ENCODE measurements at places on chromosomes 16 and 17.

DNA sequence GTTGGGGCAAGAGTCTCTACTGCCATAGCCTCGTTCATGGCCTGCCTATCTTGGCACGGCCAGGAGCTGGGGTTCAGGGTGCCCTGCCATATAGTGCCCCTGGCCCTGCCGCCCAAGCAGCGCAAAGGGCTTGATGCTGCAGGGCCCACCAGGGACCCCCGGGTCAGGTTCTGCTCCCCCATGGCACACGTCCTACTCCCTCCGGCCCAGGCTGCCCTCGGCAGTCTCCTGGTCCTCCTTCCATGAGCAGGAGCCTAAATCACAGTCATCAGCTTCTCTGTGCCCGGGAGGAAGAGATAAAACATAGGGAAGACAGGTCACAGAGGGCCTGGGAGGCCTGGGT, 55.9 kb upstream of the MTSS2 start:
- no peak for DNase-seq

DNA sequence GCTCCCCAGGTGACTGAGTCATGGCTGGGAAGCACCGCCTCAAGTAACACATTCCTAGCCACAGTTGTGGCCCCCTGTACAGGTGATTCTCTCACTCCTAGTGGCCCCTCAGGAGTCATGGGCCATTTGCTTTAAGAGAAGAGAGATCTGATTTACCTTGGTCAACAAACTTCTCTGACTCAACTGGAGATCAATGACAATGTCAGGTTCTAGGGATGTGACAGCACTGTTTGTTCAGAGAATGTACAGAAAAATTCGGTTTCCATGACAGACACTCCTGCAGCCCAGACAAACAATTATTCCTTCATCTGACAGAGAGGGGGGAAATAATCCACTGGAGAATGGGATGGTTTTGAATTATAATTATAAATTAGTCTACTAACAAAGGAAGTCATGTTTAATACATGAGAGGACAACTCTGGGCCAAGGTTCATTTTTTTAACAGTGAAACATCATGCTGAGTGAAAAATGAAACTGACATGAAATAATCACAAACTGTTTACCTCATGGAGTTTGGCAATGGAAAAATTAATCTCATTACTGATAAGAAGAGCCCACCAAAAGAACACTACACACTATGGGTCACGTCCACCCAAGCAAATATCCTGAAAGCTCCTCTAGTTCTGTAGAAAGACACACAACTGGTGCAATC, 9.7 kb downstream of the ERN1 start:
- no peak for DNase-seq

GRCh38 chr16:71557954-71558582, 18.8 kb downstream of the TAT start:
- DNase-seq: no peak

GRCh38 chr16:84947996-84948850, 63.1 kb downstream of the ZDHHC7 start:
- DNase-seq: no peak

GRCh38 chr16:23521037-23521743, 10.9 kb upstream of the GGA2 start:
- DNase-seq: no peak

DNA sequence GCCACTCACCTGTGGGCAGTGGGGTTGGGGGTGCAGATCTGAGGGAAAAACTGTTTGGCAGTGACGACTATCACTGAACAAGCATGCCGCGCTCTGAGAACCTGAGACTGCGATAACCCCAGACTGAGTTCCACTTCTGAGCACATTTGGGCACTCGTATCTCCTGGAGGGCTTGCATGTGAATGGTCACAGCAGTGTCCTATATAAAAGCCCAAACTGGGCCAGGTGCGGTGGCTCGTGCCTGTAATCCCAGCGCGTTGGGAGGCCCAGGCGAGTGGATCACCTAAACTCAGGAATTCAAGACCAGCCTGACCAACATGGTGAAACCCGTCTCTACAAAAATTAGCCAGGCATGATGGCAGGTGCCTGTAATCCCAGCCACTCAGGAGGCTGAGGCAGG, 18.7 kb downstream of the ATP2C2 start:
- no peak for DNase-seq

DNA sequence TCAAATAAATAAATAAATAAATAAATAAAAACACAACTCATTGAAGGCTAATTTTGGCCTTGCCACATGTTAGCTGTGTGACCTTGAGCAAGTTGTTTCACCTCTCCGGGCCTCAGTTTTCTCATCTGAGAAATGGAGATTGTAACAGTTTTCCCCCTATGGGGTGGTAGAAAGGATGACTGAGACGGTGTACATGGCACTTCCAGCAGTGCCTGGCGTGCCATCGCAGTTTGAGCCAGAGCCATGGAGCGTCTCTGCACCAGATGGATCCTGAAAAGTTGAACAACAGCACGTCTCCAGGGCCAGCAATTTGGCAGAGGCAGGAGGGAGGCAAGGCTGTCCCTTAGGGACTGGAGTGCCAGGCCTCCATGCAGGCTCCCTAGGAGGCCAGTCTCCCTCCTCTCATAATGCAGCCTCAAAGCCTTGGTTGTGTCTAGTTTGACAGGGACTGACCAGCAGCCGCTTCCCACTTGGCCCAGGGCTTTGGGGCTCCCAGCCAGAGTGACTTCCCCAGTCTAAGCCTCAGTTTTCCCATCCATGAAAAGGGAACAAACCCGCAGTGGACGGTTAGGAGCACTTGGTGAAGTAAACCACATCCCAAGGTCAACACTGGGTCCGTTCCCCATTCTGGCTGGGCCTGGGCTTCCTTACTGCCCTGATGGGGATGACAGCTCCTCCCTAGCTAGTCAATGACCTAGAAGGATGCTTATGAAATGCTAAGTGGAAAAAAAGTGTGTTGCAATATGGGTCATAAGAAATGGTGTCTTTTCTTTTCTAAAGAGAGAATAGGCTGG, 19.3 kb downstream of the SOCS1 start:
- DNase-seq: no peak

- DNase-seq: no peak
These were observed 26.2 kb upstream of the ZNF652 start for GRCh38 chr17:49388290-49388640.

DNA sequence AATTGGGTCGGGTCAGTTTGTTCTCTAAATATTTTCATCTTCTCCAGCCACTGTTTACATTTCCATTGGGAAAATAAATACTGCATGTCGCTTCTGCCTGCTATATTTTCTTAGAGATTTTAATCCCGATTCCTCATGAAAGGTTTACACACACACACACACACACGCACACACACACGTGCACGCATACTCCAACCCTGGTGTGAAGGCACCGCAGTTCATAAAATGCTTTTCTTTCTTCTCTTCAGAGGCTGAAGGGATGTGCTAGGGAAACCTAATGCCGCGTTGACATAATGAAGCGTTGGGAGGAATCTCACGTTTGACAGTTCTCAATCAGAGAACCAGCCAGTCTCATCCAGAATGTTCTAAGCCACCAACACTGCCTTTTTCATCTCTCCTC, 222.9 kb upstream of the IRX3 start:
- DNase-seq: no peak

DNA sequence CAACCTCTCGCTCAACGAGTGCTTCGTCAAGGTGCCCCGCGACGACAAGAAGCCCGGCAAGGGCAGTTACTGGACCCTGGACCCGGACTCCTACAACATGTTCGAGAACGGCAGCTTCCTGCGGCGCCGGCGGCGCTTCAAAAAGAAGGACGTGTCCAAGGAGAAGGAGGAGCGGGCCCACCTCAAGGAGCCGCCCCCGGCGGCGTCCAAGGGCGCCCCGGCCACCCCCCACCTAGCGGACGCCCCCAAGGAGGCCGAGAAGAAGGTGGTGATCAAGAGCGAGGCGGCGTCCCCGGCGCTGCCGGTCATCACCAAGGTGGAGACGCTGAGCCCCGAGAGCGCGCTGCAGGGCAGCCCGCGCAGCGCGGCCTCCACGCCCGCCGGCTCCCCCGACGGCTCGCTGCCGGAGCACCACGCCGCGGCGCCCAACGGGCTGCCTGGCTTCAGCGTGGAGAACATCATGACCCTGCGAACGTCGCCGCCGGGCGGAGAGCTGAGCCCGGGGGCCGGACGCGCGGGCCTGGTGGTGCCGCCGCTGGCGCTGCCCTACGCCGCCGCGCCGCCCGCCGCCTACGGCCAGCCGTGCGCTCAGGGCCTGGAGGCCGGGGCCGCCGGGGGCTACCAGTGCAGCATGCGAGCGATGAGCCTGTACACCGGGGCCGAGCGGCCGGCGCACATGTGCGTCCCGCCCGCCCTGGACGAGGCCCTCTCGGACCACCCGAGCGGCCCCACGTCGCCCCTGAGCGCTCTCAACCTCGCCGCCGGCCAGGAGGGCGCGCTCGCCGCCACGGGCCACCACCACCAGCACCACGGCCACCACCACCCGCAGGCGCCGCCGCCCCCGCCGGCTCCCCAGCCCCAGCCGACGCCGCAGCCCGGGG, 1.3 kb downstream of the FOXC2 start:
- DNase-seq: no peak

DNA sequence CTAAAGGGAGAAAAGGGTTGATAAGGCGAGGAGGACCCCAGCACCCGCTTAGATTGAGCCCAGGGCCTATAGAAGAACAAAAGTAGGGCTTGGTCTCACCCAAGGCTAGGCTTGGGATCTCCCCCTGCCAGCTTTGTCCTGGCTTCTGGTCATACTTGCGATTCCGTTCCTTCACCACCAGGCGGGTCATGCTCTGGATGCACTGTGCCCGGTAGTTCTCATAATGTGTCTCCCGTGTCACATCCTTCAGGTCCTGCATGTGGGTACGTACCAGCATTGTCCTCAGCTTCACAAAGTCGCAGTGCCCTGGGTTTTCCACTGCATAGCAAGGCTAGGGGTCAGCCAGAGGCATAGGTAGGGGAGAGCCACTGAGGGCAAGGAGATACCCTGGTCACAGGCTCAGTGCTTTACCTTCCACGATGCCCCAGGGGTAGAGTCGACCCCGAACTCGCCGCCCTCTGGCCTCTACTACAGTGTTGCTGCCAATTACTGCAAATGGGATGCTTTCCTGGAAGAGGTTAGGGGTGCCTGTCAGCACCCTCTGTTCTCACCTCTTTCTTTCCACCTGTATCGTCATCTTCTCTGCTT, 6.5 kb upstream of the MTMR4 start:
- no peak for DNase-seq

DNA sequence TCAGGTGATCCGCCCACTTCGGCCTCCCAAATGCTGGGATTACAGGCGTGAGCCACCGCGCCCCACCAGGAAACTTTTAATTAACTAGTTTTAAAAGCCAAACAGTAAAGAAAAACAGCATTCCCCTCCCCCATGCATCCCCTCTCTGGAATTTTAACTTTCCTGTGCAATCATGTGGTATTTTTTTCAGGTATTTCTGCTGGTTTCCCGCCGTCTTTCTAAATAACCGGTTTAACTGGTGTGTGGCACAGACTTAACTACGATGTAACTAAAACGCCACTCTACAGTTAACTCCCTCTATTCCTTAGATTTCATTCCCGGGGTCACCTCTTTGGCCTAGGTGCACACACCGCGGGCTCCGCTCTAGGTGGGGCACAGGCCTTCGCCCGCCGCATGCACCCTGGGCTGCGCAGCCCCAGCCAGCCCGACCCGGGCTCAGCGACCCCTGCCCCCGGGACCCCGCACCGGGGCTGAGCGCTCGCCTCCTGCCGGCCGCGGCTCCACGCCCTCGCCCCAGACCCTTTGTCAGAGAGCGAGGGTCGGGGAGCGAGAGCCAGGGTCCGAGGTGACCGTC, 15.1 kb upstream of the UTP6 start:
- no peak for DNase-seq

- no peak for DNase-seq
These were observed 2.6 kb downstream of the BAIAP3 start for GRCh38 chr16:1335996-1336395.

DNA sequence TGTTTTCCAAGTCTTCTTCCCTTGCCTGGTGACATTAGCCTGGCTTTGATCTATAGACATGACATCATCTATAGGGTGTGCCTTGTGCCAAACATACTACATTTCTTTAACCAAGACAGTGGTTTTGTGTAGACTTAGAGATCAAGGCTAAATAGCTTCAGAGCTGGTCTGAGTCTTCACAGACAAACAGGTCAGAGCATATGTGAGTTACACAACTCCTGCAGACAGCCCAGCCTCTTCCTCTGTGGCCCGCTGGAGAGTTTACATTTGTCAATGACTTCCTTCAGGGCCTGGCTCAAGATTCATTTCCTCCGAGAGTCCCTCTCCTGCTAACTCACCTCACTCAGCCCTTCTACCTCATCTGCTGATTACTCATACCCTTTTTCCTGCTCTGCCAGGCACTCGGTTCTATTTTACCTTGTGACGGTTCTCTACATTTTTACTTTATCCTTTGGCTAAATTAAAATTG, 73.1 kb upstream of the TANC2 start:
- peak; percentile 1 for DNase-seq

DNA sequence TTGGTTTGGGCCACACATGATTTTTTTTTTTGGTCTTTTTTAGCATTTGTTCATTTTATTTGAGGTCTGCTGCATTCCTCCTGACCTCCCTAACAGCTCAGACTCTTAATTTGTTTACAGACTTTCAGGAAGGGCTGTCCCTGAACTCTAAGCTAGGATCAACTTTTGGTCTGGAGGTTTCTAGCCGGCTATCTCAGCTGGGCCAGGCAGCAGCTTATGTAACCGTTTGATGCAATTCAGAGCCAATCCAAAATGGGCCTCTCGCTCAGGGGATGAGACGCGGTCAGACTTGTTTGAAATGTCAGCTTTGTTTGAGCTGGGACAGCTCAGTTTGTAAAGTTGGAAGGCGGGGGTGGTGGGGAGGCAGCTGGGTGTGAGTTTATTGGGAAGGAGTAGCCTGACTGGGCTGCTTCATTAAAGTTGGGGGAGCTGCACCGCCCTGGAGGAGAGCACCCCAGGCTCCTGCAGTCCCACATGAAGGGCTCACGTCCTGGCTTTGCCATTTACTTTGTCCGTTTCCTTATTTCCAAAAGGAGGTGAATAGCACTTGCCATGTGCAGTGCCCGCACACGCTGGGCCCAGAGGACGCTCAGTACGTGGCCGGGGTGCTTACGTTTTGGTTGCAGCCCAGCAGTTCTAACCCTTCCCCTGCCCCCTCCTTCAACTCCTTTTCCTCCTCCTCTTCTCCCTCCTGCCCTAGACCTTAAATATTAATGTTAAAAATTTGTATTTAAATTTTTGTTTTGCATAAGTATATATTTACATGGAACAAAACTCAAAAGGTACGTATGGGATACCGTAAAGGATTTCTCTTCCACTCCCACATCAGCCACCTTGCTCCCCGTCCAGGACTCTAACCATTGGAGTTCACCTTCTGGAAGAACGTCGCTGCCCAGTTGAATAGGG, 121.2 kb downstream of the SNX29 start:
- no peak for DNase-seq

- DNase-seq: no peak
These were observed 78.5 kb upstream of the ELAC2 start for GRCh38 chr17:13096291-13096690.

- DNase-seq: no peak
These were observed 20.2 kb downstream of the CCDC42 start for GRCh38 chr17:8724451-8724850.

GRCh38 chr16:55513616-55514015, 4.7 kb downstream of the LPCAT2 start:
- no peak for DNase-seq

- DNase-seq: no peak
These were observed 49.2 kb upstream of the HS3ST2 start for GRCh38 chr16:22764662-22765327.

Measured in stimulated activated CD8-positive, alpha-beta memory T cell treated with anti-CD3 and anti-CD28 coated beads, Interleukin-7, amount 100 ng/mL, for 1 hour (primary cell).